ENCODE measurements at places on chromosomes 1 and 21.

DNA sequence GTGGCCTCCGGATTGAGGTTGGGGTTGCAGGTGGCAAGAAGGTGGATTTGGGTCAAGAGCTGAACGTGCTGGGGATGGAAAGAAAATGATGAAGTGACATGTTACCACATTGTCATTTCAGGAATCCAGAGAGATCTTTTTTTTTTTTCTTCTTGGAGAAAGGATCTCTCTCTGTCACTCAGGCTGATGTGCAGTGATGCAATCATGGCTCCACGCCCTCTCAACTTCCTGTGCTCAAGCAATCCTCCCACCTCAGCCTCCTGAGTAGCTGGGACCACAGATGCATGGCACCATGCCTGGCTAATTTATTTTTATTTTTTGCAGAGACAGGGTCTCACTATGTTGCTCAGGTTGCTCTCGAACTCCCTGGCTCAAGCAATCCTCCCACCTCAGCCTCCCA is 80.6 kb downstream of the GON4L start:
- DNase-seq = peak; percentile 12

GRCh38 chr1:54603241-54603640 is 20.1 kb downstream of the FAM151A start:
- no peak for DNase-seq

- DNase-seq = no peak
Measured at GRCh38 chr1:228360533-228361313, 45.9 kb downstream of the TRIM11 start.

DNA sequence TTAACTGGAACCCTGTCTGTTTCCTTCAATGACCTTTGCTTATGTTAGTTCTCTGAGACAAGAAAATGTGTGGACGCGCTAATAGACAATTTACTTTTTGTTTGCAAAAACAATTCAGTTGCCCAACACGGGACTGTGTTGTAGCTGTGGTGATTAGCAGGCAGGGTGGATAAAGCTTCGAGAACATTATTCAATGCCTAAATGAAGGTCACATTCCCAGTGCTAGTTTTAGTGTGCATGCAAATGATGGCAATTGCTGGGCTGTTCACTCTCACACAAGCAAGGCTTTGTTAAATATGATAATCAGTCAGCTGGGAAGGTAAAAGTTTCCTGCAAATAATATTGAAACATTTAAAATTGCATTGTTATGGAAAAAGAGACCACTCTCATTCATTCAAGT is 188.4 kb downstream of the BACH1 start:
- DNase-seq = no peak

GRCh38 chr1:213678348-213678747 is 309.4 kb upstream of the PROX1 start:
- DNase-seq = no peak

DNA sequence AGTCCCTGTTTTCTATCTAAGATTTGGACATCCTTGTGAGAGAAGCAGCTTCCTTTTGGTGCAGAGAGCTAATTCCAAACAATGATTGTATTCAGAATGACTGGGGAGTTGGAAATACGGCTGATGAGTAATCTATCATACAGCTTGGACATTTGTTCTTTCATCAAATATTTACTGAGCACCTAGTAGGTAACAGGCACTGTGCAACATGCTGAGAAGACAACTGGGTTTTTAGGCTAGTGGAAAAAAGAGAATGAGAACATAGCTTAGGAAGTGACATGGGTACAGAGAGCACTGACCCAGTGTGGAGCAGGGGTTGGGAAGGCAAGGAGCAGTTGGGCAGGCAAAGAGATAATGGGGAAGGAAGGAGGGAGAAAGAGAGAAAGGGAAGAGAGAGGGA is 87.5 kb downstream of the TBX19 start:
- no peak for DNase-seq

- peak; percentile 46 for DNase-seq
Measured at GRCh38 chr1:178371235-178371634, 125.5 kb downstream of the CLEC20A start.

GRCh38 chr1:62367005-62367557 is 47.8 kb upstream of the KANK4 start:
- peak; percentile 4 for DNase-seq

DNA sequence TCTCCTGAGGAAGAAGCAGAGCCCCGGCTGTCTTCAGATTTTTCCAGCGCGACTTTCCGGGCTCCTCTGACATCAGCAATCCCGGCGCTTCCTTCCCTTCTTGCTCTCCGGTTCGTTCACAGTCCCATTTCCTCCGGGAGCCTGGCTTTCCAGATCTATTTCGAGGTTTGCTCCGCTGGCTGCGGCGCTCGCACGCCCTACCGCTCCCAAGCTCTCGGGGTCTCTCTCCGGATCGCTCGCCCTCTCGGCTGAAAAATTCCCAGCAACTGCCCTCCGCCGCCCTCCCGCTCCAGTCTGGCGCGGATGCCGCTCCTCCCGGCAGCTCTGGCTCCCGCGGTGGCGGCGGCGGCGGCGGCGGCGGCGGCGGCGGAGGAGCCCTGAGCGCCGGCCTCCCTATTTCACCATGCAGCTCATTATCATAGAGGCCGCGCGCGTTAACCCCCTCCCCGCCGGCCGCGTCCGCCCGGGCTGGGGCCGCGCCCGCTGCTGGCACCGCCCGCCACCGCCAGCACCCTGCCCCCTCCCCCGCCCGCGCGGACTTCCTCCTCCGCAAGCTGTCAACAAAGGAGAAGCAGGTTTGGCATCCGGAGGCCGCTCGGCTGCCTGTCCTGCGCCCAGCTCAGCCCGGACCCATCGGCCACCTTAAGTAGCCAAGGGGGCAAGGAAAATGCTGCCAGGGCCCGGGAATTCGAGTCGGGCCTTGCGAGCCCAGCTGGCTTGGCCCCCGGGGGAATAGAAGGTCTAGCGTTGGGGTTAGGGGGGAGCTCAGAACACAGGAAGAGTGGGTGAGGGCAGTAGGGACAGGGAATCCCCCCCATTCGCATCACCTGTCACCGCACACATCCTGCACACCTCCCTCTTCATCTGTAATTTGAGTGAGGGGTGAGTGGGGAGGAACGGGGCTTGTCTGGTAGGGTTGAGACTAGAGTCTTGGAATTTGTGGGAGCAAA is at the start of gene PLXNA2:
Gene PLXNA2, minus strand, starts transcription at position 418 of the 950 bp plus-strand sequence. CDS start 26,462 bp downstream, outside the sequence.
- DNase-seq = peak; percentile 43

GRCh38 chr1:20865001-20865400 is 77.9 kb upstream of the HP1BP3 start:
- no peak for DNase-seq

DNA sequence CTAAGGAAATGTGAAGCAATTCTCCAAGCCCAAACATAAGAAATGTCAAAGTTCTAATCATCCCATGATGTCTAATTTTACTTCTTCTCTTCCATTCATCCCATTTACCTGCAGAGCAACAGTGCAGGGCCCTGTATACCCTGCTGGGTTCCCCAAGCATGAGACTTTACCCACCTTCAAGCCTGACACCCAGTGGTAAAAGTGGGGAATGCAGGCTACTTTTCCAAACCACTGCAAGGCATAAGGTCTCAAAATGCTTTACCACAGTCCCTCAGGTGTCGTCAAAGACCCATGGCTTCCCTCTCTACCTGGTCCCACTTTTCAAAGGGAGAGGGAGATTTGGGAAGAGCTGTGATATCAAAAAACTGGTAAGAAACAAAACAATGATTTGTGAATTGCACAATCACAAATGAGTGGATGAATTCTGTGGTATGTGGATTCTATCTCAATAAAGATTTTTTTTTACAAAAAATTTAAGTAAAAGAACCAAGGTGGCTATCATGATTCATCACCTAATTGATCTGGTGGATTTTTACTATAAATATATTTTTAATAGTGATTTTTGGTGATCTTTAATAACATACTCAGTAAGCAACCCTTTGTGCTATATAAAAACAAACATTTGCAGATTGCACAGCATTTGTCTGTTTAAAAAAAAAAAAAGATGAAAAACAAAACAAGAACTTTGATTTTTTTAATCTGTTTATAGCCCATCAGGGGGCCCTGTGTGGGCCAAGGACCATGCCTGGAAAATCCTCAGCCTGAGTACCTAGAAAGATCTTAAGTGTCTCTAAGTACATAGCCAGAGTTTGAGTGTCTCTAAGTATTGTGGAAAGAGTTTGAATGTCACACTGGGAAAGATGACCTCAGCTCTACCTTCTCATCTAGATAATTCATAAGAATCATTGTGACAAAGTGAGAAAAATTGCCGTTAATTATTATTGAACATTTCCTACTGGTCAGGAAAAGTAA is 73.1 kb upstream of the GJB5 start:
- DNase-seq = peak; percentile 35

- DNase-seq = no peak
Measured at GRCh38 chr1:228190182-228190581, 17.7 kb upstream of the OBSCN start.

DNA sequence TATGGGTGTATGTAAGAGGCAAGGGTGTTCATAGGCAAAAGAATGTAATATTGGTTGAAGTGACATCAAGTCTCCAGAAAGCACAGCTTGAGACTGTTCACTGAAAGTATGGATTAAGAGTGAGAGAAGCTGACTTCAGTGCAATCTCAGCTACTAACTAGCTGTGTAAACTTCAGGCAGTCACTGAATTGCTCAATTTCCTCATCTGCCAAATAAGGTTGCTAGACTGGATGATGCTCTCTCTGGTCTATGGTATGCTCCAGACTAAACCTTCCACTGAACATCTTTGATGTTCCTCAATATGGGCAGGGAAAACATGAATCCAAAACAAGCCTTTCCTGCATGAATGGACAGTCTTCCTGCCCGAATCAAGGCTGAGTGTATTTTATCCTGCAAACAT is 111.8 kb upstream of the USH2A start:
- peak; percentile 2 for DNase-seq
